ENCODE measurements at places on chromosomes 13 and 19. TPM values are rescaled to one million over a fixed set of nuclear protein-coding genes. Genes with fewer than 3 reads are reported as not detected.

Gene LGALS14
- not detected for total RNA-seq

Gene GRK1
- total RNA-seq, result not detected

Gene FCAR
- not detected for total RNA-seq

Gene CALR3
- not detected for total RNA-seq

Gene CDX2
- total RNA-seq, result 1.0 TPM

Gene OR10H1
- not detected for total RNA-seq

Gene ANGPTL4
- total RNA-seq, result 151 TPM

Gene F2RL3
- not detected for total RNA-seq

Gene IL27RA
- total RNA-seq, result 10.7 TPM

Gene FUT2
- not detected for total RNA-seq

Gene OR7A5
- total RNA-seq, result not detected

Gene ZNF724
- 0.68 TPM for total RNA-seq

Gene DNAAF3
- total RNA-seq, result 4.5 TPM

Gene FXYD3
- 0.12 TPM for total RNA-seq

Gene CCDC97
- 43.8 TPM for total RNA-seq

Gene MATK
- 1.9 TPM for total RNA-seq

Gene HIPK4
- 0.29 TPM for total RNA-seq

Gene LENG9
- total RNA-seq, result 8.0 TPM
